ENCODE measurements at places on chromosomes 4 and X.

DNA sequence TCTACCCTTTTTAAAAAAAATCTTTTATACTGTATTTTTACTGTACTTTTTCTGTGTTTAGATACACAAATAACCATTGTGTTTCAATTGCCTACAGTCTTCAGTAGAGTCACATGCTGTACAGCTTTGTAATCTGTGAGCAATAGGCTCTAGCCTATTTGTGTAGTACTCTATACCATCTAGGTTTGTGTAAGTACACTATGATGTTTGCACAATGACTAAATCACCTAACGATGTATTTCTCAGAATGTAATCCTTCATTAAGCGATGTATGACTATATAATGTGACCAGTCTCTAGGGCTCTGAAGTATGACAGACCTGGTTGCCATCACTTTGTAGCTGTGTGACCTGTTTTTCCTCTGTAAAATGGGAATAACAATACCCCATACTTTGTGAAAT, 14.2 kb upstream of the DCAF4L1 start:
- no peak for DNase-seq

DNA sequence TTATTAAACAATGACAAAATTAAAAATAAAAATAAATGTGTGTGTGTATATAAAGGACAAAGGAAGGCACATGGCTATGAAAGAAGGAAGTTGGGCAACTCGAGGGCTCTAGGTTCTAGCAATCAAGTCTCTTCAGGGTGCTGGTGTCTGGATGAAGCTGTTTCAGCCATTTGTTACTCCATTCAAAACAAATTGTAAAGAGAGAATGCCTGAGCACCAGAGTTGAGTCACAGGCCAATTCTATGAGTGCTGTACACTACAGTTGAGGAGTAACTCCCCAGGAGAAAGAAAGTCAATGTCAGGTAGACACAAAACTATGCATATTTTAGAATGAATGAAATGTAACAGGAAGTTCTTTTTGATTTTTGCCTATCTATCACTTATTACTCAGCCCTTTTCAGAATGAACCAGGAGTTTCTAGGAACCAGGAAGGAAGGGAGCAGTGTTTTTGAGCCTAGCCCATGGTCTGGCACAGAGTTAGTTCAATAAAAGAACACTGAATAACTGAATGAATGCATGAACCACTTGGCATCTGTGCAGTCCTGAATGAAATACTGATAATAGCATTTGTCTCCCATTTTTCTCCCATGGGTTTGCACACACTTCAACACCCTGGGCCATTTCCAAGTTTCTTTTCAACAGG, 151.7 kb upstream of the CPEB2 start:
- peak; percentile 55 for DNase-seq

GRCh38 chr4:153071958-153072598, 132.2 kb upstream of the TRIM2 start:
- no peak for DNase-seq

DNA sequence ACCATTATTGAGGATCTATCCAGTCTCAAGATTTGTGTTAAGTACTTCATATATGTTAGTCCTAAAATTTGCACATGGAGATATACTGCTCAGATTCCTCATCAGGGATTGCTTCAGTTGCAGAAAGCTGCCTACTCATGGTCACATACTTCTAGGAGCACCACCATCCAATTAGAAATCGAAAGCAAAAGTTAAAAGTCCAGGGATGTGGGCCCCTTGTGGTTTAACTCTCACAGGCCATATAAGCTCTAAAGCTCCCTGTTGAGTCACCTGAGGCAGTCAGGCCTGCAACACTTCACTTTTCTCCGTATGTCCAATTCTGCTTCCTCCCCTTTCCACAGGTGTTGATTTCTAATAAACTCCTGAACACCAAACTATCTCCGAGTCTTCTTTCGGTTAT, 84.2 kb downstream of the CNOT6L start:
- peak; percentile 72 for DNase-seq

DNA sequence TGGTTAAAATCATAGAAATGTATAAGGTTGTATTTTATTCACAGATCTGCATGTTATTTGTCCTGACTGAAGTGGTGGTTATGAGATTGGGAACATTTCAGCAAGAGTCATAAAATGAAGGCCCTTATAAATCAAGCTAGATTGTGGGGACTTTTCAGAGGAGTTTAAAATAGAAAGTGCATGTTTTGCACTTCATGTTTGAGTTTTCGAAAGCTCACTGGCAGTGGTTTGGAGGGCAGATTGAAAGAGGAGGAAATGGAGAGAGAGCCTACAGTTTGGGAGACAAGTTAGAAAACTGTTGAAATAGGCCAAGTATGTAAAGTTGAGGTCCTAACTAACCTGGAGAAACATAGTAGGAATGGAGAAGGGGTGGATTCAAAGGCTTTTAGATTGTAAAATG, 124.9 kb downstream of the KDM6A start:
- no peak for DNase-seq

GRCh38 chrX:130714665-130715064, 188.3 kb downstream of the ENOX2 start:
- DNase-seq = no peak
